ENCODE measurements at places on chromosomes 12 and 14.

DNA sequence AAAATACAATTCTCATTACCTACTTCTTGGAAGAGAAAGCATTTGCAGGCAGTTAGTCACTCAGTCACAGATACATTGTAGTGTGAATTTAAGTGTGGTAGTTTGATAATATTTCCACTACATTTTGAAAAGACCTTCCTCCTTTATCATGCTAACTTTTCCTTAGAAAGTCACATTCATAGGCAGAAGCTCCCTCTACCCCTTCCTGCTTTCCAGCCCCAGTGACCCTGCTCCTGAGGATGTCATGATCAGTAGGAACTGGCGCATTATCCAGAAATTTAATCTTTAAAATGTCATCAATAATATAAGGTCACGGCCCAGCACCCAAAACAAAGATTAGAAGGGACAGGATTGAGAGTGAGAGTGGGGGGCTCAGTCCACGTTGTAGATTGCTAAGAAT lies 707.4 kb upstream of the STXBP6 start:
- DNase-seq, result no peak

DNA sequence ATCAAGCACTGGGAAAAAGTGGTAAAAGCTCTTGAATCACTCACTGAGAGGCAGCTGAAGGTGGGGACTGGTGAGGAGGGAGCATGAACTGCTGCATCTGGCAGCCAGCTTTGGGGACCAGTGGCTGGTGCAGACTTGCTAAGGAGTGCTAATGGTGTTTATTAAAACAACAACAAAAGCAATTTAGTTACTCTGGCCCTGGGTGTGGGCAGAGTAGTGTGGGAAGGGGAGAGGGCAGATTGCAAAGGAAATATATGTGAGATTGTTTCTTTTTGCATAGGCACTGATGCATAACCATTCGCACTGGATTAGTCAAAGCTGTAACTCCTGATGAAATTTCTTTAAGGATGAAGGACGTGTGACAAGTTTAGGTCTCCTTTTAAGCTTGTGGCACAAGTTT lies 8.1 kb downstream of the TXNRD1 start:
- DNase-seq, result no peak

DNA sequence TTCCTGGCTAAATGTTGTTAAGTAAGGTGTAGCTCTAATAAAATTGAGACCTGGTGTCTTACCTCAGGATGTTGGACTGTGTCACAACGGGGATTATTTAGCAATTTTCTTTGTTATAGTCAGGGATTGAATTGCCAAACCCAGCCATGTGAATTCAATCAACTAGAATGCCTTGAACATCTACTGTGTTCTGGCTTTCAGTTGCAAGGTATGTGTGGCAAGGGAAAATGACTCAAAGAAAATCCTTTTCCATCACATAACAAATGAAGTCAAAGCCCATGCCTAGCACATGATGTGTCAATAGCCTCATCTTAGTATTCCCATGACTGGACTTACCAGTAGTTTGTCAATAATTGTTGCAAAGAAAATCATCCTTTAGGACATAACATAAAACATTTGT lies 519.8 kb upstream of the FLRT2 start:
- no peak for DNase-seq

DNA sequence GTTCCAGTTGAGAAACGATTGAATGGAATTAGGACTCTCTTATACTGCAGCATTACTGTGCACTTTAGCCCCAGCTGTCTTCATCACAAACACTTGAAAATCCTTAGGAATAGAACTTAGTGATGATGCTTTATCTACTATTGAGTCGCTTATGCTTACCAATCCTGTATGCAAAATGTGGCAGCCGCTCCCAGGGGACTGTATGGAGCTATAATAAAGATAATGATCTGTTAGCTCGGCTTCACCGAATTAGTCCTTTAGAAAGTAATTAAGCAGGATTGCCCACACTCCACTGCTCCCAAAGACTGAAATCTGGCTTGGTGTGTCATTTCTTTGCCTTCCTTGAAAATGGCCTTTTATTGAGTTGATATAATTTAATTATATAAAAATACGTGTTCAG lies 10.6 kb downstream of the EML1 start:
- no peak for DNase-seq

GRCh38 chr14:103528587-103529382 lies at the start of gene TRMT61A:
TRMT61A (plus strand) TSS chr14:103529196; CDS start chr14:103529979, 783 bp downstream.
- DNase-seq, result peak; percentile 96

DNA sequence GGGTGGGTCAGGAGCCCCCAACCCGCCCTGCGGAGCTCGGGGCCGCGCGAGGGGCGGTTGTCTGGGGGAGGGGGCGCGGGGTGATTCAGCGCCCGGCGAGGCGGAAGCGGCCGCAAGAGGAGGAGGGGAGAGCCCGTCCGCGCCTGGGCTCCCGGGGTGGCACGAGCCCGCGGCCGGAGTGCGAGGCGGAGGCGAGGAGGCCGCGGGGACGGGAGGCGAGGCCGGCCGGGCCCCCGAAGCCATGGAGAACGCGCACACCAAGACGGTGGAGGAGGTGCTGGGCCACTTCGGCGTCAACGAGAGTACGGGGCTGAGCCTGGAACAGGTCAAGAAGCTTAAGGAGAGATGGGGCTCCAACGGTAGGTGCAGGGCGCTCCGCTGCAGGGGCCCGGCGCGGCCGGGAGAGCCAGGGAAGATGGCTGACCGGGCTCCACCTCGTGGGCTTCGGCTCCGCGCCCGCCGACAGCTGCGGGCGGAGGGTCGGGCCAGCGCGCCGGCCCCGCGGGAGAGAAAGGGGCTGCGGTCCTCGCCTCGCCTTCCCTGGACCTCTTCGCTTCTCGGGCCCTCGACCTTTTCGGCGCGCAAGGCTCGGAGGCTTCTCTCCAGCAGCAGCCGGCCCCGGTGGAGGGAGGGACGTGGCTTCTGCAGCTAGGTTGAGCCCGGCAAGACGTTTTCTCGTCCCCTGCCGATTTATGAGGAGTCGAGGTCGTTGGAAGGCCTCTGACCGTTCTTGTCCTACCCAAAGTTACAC lies 677 bp downstream of the ATP2A2 start:
- DNase-seq, result no peak

- no peak for DNase-seq
Observed at GRCh38 chr12:38983117-38983571, 77.8 kb upstream of the CPNE8 start.
